ENCODE measurements at places on chromosomes 1 and 21.

- DNase-seq, result no peak
Observed at GRCh38 chr1:92096317-92096716, 16.2 kb downstream of the BTBD8 start.

- no peak for DNase-seq
Observed at GRCh38 chr1:147390185-147390542, 147.7 kb downstream of the CHD1L start.

DNA sequence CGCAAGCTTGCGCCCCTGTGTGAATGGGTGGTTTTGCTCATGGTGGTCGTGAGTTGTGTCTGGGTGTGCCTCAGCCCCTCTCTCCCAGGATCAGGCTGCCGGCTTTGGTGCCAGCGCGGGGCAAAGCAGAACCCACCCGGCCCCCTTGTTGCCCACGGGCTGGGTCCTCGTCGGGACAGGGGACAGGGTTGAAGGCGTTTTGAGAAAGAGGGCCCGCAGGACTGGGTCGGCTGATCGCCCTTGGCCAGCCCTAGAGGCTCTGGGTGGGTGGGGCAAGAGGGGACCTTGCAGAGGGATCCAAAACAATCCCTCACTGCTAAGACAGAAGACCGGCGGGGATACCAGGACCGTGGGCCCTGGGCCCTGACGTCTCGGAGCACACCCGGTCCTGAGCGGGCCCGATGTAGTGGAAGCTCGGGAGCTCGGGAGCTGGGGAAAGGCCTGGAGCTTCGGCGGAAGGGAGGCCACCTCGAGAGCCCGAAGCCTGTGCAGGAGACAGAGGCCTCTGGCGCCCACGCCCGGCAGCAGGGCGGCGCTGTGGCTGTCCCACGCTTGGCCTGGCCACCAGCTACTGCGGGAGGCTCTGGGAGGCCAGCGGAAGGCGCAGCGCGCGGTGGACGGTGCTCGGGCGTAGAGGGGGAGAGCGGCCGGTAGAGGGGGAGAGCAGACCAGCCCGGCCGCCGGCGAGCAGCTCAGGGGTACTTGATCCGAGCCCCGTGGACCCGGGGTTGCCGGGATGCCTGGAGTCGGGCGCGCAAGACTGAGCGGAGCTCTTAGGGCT lies 2.8 kb upstream of the ZNF678 start:
- DNase-seq, result no peak

GRCh38 chr1:13898406-13898805 lies 198.4 kb downstream of the PRDM2 start:
- no peak for DNase-seq

- no peak for DNase-seq
Observed at GRCh38 chr1:162994921-162995320, 74.2 kb upstream of the RGS4 start.

DNA sequence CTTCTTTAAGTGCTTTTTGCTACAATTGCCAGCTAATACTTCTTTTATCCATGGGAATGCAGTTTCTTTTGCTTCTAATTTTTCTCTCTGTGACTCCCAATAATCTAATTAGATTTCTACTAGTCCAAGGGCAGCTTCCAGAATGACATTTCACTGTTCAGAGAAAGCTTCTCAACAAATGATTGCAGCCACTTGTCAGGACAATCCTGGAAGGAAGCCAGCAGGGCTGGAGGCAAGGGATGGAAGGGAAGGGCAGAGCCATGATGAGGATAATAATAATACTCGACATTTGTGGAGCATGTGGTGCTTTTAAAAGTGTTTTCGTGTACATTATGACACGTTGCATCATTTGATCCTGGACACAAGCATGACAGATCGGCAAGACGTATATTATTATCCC lies 19.4 kb downstream of the F11R start:
- no peak for DNase-seq

DNA sequence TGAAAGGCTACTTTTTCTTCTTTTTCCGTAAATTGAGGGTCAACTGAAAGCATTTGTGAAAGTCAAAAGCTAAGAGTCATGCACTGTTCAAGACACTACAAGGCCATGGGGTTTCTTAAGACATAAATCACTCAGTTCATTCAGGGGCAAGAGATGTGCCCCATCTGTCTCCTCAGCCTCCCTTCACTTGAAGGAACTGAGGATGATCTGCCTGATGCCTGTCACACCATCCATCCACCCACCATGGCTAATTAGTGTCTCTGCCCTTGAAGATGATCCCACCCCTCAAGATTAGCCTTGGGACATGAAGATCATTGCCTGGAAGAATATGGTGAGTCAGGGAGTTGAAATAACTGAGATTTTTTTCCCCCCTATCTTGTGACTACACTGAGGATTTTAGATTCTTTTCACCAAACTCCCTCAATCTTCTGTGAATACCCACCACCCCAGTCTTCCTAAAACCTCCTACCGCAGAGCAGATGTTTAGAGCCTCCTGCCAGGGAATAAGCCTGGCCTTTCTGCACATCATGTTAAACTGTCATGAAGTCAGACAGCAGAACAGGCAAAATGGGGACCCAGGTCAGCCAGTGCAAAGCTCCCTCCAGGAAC lies 88.6 kb upstream of the LMO4 start:
- no peak for DNase-seq

GRCh38 chr1:209106237-209106741 lies 477.2 kb upstream of the CAMK1G start:
- peak; percentile 31 for DNase-seq

DNA sequence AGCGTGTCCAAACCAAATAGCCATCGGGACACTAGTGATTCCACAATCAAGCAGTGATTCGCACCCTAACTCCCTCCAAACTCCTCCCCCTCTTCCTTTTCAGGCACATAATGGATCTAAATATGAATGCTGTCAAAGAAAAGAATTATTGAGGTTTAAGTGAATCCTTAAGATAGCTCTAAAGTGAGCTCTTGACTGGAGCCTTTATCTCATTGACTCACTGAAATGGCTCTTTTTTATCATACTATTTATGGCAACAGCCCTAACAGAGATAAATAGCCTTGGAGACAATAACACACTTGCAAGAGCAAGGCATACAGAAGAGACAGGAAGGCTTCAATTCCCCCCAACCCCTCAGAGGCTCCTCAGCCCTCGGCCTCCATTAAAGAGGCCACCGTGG lies 143.3 kb downstream of the PLXNA2 start:
- no peak for DNase-seq

DNA sequence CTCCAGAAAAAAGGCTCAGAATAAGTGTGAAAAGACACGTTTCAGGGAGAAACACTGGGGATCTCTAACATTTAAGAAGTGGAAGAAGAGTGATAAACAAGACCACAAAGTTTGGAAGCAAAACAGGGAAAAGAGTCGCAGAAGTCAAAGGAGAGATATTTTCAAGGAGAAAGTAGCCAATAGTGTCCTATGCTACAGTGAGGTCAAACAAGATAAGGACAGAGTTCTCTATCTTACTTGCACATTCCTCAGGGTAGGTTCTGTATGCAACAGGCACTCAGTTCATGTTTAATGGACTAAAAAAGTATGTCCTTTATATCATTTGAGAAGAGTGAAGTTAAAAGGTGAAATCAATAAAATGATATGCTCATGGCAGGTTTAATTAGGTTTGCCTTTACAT lies 13.8 kb upstream of the EDEM3 start:
- DNase-seq, result no peak

GRCh38 chr1:62716397-62716796 lies 28.2 kb upstream of the DOCK7 start:
- no peak for DNase-seq

DNA sequence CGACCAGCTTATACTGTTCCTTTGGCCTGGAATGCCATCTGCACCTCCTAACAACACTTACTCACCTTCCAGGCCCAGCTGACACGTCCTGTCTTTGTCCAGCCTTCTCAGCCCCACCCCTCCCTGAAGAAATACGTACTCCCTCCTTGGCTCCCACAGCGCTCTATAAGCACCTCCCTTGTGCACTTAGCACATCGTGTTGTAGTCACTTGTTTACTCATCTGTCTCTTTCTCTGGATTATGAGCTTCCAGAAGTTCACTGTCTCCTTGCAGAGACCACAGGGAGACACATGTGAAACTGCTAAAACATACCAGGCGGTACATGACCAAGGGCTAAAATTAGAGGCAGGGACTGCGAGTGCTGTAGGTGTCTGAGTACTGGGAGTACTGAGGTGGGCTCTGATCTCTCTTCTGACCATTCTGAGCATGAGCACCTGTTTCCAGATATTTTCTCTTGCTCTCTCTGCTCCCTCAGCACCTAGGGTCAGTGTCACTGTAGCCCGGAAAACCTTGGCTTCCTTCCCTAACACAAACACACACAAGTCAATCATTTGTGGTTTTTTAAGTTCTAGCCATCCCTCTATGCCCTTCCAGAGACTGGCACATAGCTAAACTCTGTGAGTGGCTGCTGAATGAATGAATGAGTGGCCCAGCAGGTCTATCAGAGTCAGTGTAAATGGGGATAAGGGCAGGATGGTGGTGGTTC lies 5.1 kb downstream of the DCST1 start:
- no peak for DNase-seq

GRCh38 chr1:202343652-202344349 lies 2.1 kb upstream of the UBE2T start:
- DNase-seq, result peak; percentile 24

All from Ammon's horn (tissue), 1 donor.